Hematopoietic multipotent progenitor cell treated with erythropoietin and hydrocortisone succinate and interleukin-3 and kit ligand, for 8 days (in vitro differentiated cells): ENCODE measurements at places on chromosomes 12 and 14.

GRCh38 chr12:49843411-49843810 lies 505 bp upstream of the BCDIN3D start:
- DNase-seq = no peak

- no peak for DNase-seq
Measured at GRCh38 chr14:100813291-100813690, 12.6 kb upstream of the MEG3 start.

- DNase-seq = no peak
Measured at GRCh38 chr12:16352481-16352880, 5.0 kb downstream of the MGST1 start.

- DNase-seq = peak; percentile 29
Measured at GRCh38 chr12:93818488-93819049, 141.4 kb downstream of the CRADD start.

DNA sequence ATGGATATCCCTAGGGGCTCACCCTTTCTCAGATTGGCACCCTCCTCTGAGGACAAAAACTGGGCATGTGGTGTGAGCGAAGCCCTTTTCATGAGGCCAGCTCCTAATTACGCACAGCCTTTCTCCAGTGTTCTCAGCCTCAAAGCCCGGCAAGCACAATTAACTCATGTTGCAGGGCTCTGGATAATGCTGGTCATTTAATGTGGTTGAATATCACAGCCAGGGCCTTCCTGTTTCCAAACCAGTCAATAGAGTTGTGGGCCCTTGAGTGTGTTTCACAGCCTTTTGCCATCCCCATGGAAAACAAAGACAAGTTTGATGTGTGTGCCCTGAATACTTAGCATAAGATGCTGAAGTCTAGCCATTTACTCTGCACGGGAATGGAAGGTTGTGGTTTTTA lies 114.2 kb upstream of the ARHGAP5 start:
- no peak for DNase-seq

GRCh38 chr12:47039756-47040155 lies 39.7 kb upstream of the PCED1B start:
- no peak for DNase-seq

DNA sequence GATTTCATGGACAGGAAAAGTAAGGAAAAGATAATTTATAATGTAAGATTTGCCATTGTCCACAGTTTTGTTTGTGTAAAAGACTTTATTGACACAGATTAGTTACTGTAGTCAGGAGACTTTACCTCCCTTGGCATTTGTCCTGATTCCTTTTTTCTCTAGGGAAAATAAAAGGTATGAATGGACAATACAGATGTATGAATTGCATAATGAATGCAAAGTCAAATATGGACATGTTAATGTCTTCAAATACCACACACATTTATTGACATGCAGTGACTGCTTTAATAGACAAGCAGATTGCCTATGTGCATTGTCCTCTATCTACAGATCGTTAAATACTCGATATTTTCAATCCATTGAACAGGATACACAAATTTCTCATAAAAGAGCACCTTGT lies 999.7 kb upstream of the SEL1L start:
- no peak for DNase-seq

- no peak for DNase-seq
Measured at GRCh38 chr14:21735639-21736307, 62.2 kb upstream of the OR4E1 start.

DNA sequence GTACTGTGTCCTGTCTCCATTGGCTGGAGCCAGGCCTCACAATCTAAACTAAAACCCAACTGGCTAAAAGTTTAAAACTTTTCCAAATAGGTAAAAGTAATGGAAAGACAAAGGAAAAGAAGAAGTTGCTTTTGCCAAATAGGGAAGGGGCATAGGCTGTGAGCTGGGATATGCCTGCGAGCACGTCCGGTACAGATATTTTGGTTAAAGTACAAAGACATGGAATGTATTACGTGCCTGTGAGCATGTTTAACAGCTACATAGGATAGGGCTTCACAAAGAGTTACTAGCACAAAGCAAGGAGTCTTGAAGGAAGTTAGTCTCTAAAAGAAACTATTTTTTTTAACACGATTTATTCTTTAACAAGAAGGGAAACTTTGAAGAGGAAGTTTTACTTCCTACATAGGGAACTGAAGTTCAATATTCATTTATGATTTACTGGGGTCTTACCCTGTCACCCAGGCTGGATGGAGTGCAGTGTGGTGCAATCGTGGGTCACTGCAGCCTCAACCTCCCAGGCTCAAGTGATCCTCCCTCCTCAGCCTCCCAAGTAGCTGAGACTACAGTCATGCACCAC lies 41.9 kb upstream of the INF2 start:
- no peak for DNase-seq

DNA sequence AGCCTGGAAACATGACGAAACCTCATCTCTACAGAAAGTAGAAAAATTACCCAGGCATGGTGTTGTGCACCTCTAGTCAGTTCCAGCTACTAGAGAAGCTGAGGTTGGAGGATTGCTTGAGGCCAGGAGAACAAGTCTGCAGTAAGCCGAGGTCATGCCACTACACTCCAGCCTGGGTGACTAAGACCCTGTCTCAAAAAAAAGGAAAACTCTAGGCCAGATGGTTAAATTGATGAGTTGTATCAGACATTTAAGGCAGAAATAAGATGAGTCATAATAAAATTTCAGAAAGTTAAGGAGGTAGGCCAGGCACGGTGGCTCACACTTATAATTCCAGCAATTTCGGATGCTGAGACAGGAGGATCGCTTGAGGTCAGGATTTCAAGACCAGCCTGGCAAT lies 10.7 kb downstream of the EIF2S1 start:
- DNase-seq = no peak

- DNase-seq = no peak
Measured at GRCh38 chr14:41606532-41607303, at the start of gene LRFN5. LRFN5 (plus strand) TSS chr14:41606876.

DNA sequence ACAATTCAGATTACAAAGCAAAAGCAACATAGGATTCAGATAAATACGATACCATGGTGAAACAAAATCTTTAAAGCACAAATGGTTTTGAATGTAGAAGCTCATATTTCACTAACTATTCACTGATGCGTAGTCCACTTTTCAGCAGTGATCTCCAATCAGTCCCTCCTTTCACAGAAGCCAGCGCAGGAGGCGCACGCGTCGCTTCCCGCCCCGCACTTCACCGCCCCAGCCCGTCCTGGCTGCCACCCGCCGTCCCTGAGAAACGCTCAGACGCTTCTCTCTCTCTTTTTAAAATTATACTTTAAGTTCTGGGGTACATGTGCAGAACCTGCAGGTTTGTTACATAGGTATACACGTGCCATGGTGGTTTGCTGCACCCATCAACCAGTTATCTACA lies 19.8 kb upstream of the CHFR start:
- no peak for DNase-seq

DNA sequence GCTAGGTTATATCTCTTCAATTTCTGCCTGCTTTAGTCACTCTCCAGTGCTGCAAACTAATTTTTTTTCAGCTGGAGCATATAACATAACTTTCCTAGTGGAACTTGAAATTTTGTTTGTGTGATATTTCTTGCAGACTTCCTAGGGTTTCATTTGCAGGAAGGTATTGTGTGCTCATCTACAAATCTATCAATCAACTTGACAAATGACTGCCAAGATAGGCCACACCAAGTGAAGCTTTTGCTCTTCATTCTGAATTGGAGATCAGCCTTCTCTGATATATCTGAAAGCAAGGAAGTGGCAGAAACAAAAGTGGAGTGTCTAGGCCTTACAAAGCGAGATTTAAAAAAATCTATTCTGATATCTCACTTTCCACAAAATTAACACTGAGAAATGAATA lies 551.1 kb upstream of the LRFN5 start:
- no peak for DNase-seq

GRCh38 chr12:26803552-26803951 lies 29.4 kb downstream of the ITPR2 start:
- no peak for DNase-seq

DNA sequence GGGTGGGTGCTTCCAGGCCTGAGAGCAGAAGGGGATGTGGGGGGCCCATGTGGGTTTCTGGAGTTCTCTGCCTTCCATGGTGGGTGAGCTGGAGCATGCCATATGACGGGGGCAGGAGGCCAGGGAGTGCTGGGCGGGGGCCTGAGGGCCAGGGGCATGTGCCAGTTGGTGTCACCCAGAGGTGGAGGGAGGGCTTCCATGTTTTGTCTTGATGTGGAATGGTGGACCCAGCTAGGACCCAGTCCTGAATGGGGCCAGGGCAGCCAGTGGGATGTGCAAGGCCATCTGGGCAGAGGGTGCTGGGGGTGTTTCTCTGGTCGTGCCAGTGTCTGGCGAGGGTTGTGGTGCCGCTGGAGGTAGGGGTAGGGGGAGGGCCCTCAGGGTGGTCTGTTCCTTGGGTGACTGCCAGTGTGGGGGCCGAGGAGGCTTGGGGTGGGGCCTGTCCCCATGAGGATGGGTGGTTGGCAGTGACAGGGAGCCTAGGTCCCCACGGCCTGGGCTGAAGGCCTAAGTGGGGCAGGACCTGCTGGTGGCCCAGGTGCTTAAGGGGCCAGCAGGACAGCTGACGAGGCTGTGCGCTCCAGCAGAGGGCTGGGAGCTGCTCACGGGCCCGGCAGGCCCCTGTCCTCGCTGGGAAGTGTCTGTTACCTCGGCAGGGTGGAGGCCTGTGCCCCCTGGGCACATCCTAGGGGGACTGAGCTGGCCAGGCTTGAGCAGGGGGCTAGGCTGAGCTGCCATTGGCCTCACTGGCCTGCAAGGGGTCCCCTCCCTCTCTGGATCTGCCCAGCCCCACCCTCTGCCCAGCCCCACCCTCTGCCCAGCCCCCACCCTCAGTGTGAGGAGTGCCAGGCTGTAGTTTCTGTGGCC lies 26.8 kb downstream of the CEP170B start:
- DNase-seq = no peak

DNA sequence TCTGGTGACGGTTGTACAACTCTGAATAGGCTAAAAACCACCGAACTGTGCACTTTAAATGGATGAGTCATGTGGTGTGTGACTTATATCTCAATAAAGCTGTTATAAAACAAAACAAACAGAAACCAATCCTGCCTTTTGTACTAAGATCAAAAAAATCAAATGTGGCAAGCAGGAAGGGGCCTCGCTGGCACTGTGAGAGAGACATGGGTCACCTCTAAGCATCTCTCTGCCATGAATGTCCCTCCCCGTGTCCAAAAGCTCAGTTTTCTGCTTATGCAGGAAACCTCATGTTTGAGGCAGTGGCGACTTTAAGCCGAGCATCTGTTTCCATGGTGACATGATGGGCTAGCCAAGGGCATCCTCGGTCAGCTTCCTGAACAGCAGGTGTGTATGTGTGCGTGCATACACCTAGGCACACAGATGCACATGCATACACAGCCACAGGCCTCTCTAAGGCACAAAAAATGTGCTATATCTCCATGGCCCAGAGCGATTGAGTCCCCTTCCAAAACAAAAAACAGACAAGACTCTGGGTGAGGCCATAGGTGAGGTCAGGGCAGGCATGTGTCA lies 44.4 kb downstream of the ARL6IP4 start:
- DNase-seq = no peak

DNA sequence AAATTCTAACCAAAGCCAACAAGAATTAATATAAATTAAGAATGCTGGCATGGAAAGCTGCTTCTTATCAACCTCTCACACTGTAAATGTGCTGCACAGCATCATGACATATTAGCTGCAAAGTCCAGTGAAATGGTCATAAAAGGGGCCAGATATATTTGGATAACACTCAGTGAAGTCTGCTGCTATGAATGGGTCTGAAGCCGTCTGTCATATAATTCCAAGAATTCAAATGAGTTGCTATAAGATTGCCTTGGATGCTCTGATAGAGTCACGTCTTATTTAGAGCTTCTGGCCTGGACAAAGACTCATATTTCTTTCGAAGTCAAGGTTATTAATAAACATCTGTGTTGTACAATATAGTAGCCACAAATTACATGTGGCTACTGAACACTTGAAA lies 54.3 kb upstream of the OVCH1 start:
- no peak for DNase-seq

GRCh38 chr14:34488528-34488927 lies 26.5 kb upstream of the SPTSSA start:
- no peak for DNase-seq

- DNase-seq = no peak
Measured at GRCh38 chr12:30012816-30013450, 229.2 kb upstream of the TMTC1 start.

GRCh38 chr14:97546491-97547230 lies 749.5 kb downstream of the VRK1 start:
- no peak for DNase-seq
